Smooth muscle cell of trachea (primary cell): ENCODE measurements at places on chromosomes 2 and 18. TPM values are rescaled to one million over a fixed set of nuclear protein-coding genes. Genes with fewer than 3 reads are reported as not detected.

The ONECUT2 gene
- total RNA-seq: under 0.01 TPM in 2 replicates

The CDH20 gene
- total RNA-seq: not detected in 2 replicates

The CYS1 gene
- 2.0 and 7.3 TPM in 2 replicates for total RNA-seq

The IAH1 gene
- 68.1 and 84.9 TPM in 2 replicates for total RNA-seq

The IL36G gene
- total RNA-seq: not detected in 2 replicates

The ST8SIA5 gene
- 0.15 and 0.33 TPM in 2 replicates for total RNA-seq

The CCDC150 gene
- 3.6 and 11.3 TPM in 2 replicates for total RNA-seq

The OR6B2 gene
- total RNA-seq: 0.17 TPM in 1 of 2 replicates, not detected in the other

The CCDC68 gene
- 2.6 and 4.6 TPM in 2 replicates for total RNA-seq

The TBR1 gene
- total RNA-seq: under 0.01 TPM in 1 of 2 replicates, not detected in the other

The SPIRE1 gene
- total RNA-seq: 20.7 and 35.4 TPM in 2 replicates

The CCDC148 gene
- 1.5 and 1.7 TPM in 2 replicates for total RNA-seq

The FBXO41 gene
- total RNA-seq: 1.9 and 3.1 TPM in 2 replicates

The LRRTM1 gene
- total RNA-seq: not detected in 2 replicates

The SCN3A gene
- 0.50 and 1.3 TPM in 2 replicates for total RNA-seq

The FSHR gene
- total RNA-seq: not detected in 2 replicates

The NR4A2 gene
- total RNA-seq: 0.15 and 0.33 TPM in 2 replicates

The POTEE gene
- total RNA-seq: not detected in 2 replicates

The ESPNL gene
- total RNA-seq: 2.3 and 9.8 TPM in 2 replicates

The DSC1 gene
- total RNA-seq: not detected in 2 replicates

The HMSD gene
- 0.15 and 0.17 TPM in 2 replicates for total RNA-seq

The C1QL2 gene
- not detected in 2 replicates for total RNA-seq

The AQP12B gene
- 0.17 TPM in 1 of 2 replicates, not detected in the other for total RNA-seq

The ATF2 gene
- total RNA-seq: 48.8 and 57.6 TPM in 2 replicates

The ERCC3 gene
- 39.4 and 55.7 TPM in 2 replicates for total RNA-seq

The PUM2 gene
- 44.1 and 44.8 TPM in 2 replicates for total RNA-seq

The PNPT1 gene
- total RNA-seq: 13.9 and 21.2 TPM in 2 replicates

The LOXHD1 gene
- not detected in 2 replicates for total RNA-seq

The RGPD3 gene
- 0.29 and 0.33 TPM in 2 replicates for total RNA-seq

The VWC2L gene
- total RNA-seq: not detected in 2 replicates

The CCL20 gene
- 2.2 TPM in 1 of 2 replicates, not detected in the other for total RNA-seq

The STRN gene
- total RNA-seq: 13.1 and 17.7 TPM in 2 replicates

The ELOA2 gene
- total RNA-seq: not detected in 2 replicates

The OLA1 gene
- total RNA-seq: 65.2 and 127 TPM in 2 replicates

The ENOSF1 gene
- total RNA-seq: 39.9 and 59.1 TPM in 2 replicates

The RELCH gene
- 28.6 and 43.9 TPM in 2 replicates for total RNA-seq

The TEKT4 gene
- total RNA-seq: not detected in 2 replicates

The GLI2 gene
- total RNA-seq: 3.2 and 13.1 TPM in 2 replicates

The GAREM2 gene
- 1.3 TPM in 2 replicates for total RNA-seq

The HOXD11 gene
- total RNA-seq: not detected in 2 replicates

The STARD6 gene
- total RNA-seq: not detected in 2 replicates
